Activated CD4-positive, alpha-beta memory T cell treated with anti-CD3 and anti-CD28 coated beads for 36 hours (primary cell): ENCODE measurements at places on chromosomes 6 and 20. TPM values are rescaled to one million over a fixed set of nuclear protein-coding genes. Genes with fewer than 3 reads are reported as not detected.

Gene PPP2R5D
- total RNA-seq = 60.2 TPM

Gene CFAP61
- total RNA-seq = not detected

Gene DEFB132
- total RNA-seq = not detected

Gene DZANK1
- 1.4 TPM for total RNA-seq

Gene OLIG3
- total RNA-seq = 0.15 TPM

Gene TDRD6
- not detected for total RNA-seq

Gene OGFR
- total RNA-seq = 35.0 TPM

Gene NKX2-4
- not detected for total RNA-seq
